ENCODE measurements at places on chromosomes 5 and 9. TPM values are rescaled to one million over a fixed set of nuclear protein-coding genes. Genes with fewer than 3 reads are reported as not detected.

The WNK2 gene
- total RNA-seq: 7.5 TPM

The OSTF1 gene
- 15.7 TPM for total RNA-seq

The FIBCD1 gene
- total RNA-seq: 20.8 TPM

The TRUB2 gene
- 46.1 TPM for total RNA-seq

The SLC36A2 gene
- total RNA-seq: not detected
